ENCODE measurements at places on chromosomes 12 and 14.

- no peak for DNase-seq
Measured at GRCh38 chr12:67540920-67541624, 107.5 kb upstream of the DYRK2 start.

- DNase-seq, result no peak
Measured at GRCh38 chr12:83763425-83763824, 1076.7 kb downstream of the TMTC2 start.

DNA sequence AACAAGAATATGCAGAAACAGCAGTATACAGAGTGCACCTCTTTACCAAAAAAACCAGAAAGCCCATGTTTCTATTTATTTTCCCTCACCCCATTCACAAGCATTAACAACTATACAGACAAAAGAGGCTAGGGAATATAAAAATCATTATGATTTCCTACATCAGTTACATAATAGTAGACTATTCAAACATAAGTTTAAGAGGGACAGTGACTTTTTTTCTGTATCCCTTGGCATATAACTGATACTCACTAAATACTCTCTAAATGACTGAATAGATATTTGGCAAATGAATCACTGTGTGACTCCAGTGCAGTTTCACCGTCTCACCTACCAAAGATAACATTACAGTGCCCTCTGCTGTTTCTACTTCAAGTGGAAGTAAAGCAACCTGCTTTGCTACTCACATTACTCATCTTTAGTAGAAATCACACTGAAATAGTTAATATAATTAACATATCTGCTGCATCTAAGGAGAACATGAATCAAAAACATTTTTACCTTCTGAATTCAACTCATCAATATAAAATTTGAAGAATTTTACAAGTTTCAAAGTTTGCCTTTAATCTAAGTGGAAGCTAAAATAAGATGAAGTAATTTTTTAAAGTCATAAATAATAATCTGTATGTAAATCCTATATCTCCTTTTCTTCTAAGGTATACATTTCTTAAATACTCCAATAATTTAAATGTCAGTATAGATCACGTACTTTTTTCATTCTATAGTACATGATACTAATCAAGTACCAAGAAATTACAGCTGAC lies 103.8 kb downstream of the OSBPL8 start:
- no peak for DNase-seq

- no peak for DNase-seq
Measured at GRCh38 chr12:40152783-40153383, 47.0 kb upstream of the SLC2A13 start.

DNA sequence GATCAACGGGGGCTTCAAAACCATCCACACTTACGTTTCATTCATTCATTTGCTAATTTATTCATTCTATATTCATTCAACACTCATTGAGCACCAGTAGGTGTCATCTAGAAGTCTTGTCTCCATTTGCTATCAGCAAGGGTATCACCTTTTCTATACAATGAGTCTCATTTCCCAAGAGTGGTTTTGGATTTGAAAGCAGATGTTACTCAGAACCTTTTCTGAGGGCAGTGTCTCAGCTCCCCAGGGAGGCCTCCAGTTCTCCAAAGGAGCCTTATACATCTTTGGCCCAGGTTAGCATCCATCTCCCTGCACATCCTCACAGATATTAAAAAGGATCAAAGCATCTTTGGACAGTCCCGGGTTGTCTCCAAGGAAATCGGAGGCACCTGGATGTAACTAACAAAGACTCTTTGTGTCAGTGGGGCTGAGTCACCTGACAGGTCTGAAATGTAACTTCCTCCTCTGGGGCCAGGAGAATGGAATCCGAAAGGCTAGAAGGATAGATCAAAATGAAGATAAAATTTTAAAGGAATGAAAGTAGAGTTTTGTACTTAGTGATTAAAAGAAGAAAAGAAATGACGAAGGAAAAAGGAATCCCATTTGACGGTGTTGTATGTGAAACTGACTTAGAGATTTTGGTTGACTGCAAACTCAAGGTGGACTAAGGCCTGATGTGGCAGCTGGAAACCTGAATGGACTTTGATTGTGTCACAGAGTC lies 103.0 kb downstream of the VCPKMT start:
- no peak for DNase-seq
